Right ventricle myocardium inferior (tissue), 1 donor: ENCODE measurements at places on chromosomes 16 and 17. TPM values are rescaled to one million over a fixed set of nuclear protein-coding genes. Genes with fewer than 3 reads are reported as not detected.

GRCh38 chr16:12965274-12965804 is 63.9 kb downstream of the SHISA9 start:
- DNase-seq: no peak

GOSR2 gene
- total RNA-seq: 35.2 TPM

- no peak for DNase-seq
Measured at GRCh38 chr16:46916980-46917379, 32.8 kb downstream of the GPT2 start.

- DNase-seq: no peak
Measured at GRCh38 chr17:77771587-77771986, 186.9 kb upstream of the TNRC6C start.

DNA sequence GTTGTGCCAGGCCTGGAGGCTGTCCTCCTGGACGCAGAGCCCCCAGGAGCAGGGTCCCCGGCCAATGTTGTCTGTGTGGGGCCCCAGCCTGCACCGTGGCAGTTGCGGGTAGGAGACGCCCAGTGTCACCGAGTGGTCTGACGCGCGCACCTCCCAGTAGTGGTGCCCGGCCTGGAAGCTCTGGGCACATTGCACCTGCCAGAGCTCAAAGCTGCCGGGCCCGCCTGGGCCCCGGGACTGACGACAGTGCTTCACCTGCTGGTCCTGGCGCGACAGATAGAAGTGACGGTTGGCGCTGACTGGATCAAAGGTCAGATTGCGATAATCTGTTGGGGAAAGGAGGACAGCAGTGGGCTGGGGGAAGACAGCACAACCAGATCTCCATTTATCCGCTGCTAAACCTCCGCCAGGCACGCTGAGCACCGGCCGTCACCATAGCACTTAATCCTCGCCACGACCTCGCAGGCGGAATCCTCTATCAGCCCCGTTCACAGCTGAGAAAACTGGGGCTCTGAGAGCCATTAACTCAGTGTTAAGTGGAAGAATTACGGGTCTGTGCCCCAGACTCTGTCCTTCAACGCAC is 5.6 kb downstream of the TRIM65 start:
- DNase-seq: no peak

- no peak for DNase-seq
Measured at GRCh38 chr17:40980596-40980995, 3.5 kb downstream of the KRT40 start.
